ENCODE measurements at places on chromosomes 2 and 18. TPM values are rescaled to one million over a fixed set of nuclear protein-coding genes. Genes with fewer than 3 reads are reported as not detected.
A peak's percentile ranks its signal among the peaks of the same experiment; 100 is the strongest.

DNA sequence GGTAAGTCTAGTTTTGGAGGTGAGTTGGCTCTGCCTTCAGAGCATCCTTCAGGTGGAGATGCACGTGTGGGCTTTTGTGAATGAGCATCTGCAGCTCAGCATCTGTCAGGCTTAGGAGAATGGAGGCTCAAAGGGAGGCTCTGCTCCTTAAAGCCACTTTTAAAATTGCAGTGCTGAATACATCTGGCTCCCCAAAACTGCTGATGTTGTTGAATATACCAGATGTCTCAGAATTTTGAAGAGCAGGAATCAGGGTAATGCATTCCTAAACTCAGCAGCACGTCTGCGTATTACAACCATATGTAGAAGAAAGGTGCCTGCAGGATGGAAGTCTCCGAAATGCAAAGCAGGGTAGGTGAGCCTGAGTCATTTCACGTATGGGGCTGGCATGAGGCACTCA is 106.5 kb upstream of the EFEMP1 start:
- DNase-seq, result no peak
- no peaks in the 10 kb centered on the region for H3K36me3 ChIP-seq
- H3K4me1 ChIP-seq, result no peaks in the 10 kb centered on the region
- no peak overlapping the region for H3K27ac ChIP-seq
- H3K27me3 ChIP-seq, result no peaks in the 10 kb centered on the region

DNA sequence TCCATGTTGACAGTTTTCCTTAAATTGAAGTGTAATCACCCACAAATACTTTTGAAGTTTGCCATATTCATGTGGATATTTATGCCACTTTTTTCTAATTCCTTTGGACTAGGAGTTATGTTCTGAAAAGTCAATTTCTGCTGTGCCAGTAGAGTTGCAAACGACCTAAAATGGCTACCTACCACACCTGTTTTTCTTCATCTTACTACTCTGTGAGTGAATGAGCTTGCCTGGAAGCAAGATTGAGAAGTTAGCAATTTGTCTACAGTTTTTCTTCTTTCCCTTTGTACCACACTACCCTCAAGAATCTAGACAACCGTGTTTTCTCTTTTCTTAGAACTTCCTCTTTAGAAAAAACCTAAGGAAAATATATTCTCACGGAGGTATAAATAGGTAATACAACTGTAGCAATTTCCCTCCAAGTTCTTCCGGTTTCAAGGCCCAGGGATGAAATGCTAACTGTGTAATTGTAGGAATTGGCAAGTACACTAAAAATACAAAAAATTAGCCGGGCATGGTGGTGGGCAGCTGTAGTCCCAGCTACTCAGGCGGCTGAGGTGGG is 7.3 kb upstream of the SLC39A10 start:
- peaks cover 15% of the 10 kb centered on the region for H3K4me1 ChIP-seq
- H3K27me3 ChIP-seq, result no peaks in the 10 kb centered on the region
- H3K36me3 ChIP-seq, result peaks cover 3% of the 10 kb centered on the region
- DNase-seq, result no peak
- H3K4me3 ChIP-seq, result no peak overlapping the region
- H3K27ac ChIP-seq, result peak overlapping the region; percentile 25

DNA sequence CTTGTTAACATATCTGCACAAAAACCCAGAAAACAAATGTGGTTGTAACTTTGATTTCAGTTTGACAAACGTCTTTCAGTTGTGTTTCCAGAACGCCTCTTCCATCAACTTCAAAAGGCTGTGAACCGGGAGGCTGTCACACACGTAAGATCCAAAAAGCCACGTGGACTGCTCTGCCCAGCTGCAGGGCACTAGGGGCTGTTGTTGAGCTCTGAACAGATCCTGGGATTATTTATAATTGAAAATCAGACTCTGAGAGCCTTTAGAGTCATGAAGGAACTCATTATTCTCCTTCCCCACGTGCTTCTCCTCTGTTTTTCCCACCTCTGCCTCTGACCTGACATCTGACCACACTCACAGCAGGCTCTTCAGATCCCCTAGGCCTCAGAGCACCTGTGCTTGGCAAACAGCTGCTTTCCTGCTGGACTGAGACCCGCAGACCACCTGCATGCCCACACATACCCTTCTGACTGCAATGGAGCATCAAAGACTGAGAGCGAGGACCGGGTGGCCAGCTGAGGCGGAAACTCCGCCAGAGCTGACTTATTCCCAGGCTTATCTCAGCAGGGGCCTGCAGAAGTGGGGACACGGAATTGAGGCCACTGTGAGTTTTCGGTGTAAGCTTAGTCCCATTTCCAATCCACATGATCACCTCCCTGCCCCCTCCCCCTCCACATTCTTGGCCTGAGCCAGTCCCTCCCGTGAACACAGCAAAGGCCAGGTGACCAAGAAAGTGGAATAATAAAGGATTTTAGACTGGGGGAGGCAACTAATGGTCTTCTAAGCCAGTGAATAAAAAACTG is 114.8 kb downstream of the ATL2 start:
- no peaks in the 10 kb centered on the region for H3K36me3 ChIP-seq
- H3K4me3 ChIP-seq, result no peak overlapping the region
- DNase-seq, result peak; percentile 26
- H3K27ac ChIP-seq, result peak overlapping the region; percentile 32
- peaks cover 29% of the 10 kb centered on the region for H3K4me1 ChIP-seq
- peaks cover 17% of the 10 kb centered on the region for H3K27me3 ChIP-seq

DNA sequence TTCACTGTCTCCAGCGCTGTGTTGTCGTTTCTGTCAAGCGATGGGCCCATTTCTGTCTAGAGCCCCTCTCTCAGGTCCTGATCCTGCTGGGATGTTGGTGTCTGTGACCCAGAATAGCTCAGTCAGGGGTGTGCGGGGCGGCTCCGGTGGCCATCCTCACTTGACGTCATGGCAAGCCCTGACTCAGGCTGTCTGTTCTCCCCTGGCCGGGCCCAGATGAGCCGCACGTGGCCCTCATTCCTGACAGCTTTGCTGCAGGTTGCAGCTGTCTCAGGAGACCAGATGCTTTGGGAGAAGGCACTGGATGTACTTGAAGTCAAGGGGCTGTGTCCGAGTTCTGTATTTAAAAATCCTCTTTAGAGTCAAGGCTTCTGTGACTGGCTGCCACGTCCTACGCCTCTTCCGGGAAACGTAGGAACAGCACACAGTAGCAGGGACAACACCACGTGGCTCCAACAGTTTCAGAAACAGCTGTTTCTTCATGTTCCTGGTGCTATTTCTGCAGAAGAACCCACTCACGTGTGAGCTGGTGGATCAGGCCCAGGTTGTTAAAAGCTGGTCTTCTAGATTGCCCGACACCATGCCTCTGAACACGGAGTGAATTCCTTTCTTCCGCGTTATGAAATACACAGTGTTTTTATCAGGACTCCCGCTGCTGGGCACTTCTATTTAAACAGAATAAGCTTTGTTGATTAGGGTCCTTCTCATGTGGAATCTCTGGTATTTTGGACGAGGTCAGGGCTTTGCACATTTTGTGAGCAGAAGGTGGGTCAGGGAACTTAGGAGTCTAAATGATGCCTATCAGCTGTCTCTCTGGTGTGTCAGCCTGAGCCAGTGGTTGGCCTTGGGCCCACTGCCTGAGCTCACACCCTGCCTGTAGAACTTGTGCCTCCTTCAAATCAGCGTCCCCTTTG is 28.3 kb upstream of the NTSR2 start:
- H3K4me3 ChIP-seq, result no peak overlapping the region
- H3K27me3 ChIP-seq, result peaks cover 4% of the 10 kb centered on the region
- no peak for DNase-seq

DNA sequence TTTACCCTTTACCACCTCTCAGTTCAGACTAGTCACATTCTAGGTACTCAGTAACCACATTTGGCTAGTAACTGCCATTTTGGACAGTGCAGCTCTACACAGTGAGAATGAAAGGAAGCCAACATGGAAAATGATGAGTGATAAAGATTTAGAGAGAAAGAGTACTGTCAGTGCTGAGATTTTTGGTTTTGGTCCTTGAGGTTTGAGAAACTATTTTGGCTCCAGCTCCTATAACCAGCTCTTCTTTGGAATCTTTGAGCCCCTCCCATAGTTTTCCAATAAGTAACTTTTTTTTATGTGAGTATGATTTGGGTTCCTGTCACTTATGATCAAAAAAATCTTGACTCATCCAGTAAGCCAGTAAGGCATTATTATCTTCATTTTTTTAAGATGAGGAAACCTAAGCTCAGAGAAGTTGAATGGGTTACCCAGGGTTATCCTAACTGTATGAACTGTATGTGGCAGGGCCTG is 173.0 kb downstream of the BABAM2 start:
- H3K4me1 ChIP-seq, result peaks cover 14% of the 10 kb centered on the region
- H3K27ac ChIP-seq, result no peak overlapping the region
- no peak for DNase-seq
- no peaks in the 10 kb centered on the region for H3K27me3 ChIP-seq
- H3K4me3 ChIP-seq, result no peak overlapping the region

DNA sequence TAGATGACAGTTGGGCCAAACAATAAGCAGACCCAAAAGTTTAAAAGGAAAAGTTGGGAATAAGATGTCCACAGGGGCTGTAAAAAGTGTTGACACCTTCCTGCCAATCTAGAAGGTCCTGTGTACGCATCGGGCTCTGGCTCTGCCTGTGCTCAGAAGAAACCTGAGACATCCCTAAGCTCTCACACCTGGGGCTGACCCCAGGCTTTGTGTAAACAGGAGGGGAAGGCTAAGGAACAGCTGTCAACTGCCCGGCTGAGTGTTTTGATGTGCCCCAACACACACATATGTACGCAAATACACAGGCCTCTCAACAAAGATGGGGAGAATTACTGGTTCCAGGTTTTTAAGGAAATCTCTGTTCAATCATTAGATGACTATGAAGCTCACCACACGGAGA is 59.5 kb downstream of the TMEM131 start:
- no peak overlapping the region for H3K4me3 ChIP-seq
- peaks cover 44% of the 10 kb centered on the region for H3K4me1 ChIP-seq
- DNase-seq, result no peak
- H3K27me3 ChIP-seq, result no peaks in the 10 kb centered on the region
- H3K36me3 ChIP-seq, result peaks cover 30% of the 10 kb centered on the region

- H3K4me3 ChIP-seq, result no peak overlapping the region
- DNase-seq, result no peak
- no peak overlapping the region for H3K27ac ChIP-seq
- no peaks in the 10 kb centered on the region for H3K36me3 ChIP-seq
Observed at GRCh38 chr2:147331790-147332419, 512.9 kb upstream of the ACVR2A start.

DNA sequence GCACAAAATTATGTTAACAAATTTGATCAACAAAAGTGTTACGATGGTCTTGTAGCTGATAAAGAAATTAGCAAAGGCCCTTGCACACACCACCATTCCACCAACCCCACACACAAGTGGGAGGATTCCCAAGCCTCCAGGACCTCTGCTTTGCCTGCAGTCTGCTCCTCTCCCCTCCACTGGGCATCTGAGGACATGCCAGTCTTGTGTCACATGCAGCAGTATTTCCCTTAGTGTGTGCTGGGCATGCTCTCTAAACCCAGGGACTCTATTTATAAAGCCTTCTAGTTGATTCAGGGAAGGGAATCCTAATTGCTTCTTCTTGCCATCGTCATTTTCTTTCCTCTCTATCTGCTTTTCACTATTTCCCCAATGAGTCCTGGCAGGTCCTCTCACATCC is 53.3 kb downstream of the KCTD18 start:
- H3K27me3 ChIP-seq, result no peaks in the 10 kb centered on the region
- no peaks in the 10 kb centered on the region for H3K36me3 ChIP-seq
- H3K4me1 ChIP-seq, result peaks cover 6% of the 10 kb centered on the region
- no peak overlapping the region for H3K4me3 ChIP-seq
- no peak overlapping the region for H3K27ac ChIP-seq
- no peak for DNase-seq

DNA sequence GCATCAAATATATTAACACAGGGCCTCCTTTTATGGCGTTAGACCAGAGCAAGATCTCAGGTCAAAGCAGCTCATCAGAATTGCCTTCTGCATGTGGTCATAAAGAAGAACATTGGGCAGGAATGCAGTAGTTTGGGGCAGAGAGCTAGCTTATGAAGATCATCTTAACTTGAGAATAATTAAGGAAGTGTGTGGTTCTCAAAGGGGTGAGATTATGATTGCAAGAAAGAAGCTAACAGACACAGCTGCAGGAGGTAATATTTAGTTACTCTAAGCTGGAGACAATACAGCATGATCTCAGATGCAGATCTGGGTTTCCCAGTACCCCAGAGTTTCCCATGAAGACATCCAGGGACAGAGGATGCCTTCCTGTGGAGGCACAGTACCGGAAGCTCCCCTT is 91.6 kb downstream of the TTC27 start:
- H3K4me3 ChIP-seq, result no peak overlapping the region
- H3K27me3 ChIP-seq, result no peaks in the 10 kb centered on the region
- H3K36me3 ChIP-seq, result peaks cover 52% of the 10 kb centered on the region
- peaks cover 17% of the 10 kb centered on the region for H3K4me1 ChIP-seq
- no peak for DNase-seq
- no peak overlapping the region for H3K27ac ChIP-seq

DNA sequence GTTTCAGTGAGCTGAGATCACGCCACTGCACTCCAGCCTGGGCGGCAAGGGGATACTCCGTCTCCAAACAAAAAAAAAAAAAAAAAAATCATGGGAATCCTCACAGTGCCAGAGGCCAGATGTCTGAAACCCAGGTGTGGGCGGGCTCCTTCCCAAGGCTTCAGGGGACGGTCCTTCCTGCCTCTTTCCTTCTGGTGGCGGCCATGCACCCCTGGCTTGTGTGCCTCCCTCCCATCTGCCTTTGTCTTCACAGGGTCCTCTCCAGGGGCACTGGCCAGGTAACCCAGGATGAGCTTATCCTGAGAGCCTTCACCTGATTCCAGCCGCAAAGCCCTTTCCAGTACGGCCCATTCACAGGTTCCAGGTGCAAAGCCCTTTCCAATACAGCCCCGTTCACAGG is 40.9 kb upstream of the GPC1 start:
- no peak for DNase-seq
- H3K4me3 ChIP-seq, result no peak overlapping the region
- H3K27me3 ChIP-seq, result no peaks in the 10 kb centered on the region
- H3K4me1 ChIP-seq, result peaks cover 2% of the 10 kb centered on the region
- no peak overlapping the region for H3K27ac ChIP-seq

DNA sequence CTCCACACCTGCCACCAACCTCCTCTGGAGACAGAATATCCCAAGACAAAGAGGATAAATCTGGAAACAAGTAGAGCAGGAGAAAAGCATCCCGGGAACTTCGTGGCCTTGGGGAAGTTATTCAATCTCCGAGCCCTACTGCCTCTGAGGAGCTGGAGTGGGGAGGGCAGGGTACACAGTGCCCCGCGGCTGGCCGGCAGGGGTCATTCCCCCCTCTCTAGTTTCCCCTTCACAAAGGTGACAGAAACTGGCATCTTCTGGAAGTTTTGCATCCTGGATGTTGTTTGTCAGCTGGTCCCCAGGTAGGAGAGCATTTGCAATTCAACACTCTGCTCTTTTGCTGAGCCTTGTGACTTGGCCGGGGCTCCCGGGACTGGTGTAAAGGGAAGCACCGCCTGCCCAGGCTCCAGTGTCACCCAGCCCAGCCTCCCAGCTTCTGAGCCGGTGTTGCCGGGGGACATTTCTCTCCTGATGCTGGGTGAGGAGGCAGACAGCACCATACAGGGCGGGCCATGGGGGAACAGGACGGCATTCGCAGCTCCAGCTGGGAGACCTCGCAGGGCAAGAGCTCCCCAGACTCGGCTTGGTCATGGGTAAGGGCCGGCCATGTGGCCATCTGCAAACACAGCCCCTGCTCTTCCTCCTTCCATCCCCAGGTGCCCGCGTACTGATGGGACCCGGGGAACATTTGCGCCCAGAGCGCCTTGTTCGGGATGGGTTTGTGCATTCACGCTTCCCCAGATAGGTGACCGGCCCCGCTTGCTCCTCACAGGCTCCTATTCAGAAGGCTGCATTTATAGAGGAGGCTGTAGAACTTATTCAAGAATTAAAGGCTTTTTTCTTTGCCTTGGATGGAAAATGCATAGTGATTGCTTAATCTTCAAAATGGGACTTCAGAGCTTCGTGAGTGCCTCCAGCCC is 7.4 kb upstream of the NTSR2 start:
- H3K4me3 ChIP-seq, result no peak overlapping the region
- no peaks in the 10 kb centered on the region for H3K36me3 ChIP-seq
- peaks cover 9% of the 10 kb centered on the region for H3K4me1 ChIP-seq
- no peak overlapping the region for H3K27ac ChIP-seq

INO80B gene
- 30.9 TPM for total RNA-seq

ABCG8 gene
- not detected for total RNA-seq

Data from activated naive CD8-positive, alpha-beta T cell treated with anti-CD3 and anti-CD28 coated beads for 36 hours (primary cell).